ENCODE measurements at places on chromosomes 13 and 19.
A peak's percentile ranks its signal among the peaks of the same experiment; 100 is the strongest.

GRCh38 chr19:18846862-18847548 is 15.2 kb downstream of the UPF1 start:
- peak; percentile 95 for ATAC-seq

GRCh38 chr13:98528663-98529064 is 48.2 kb downstream of the STK24 start:
- no peak for ATAC-seq

DNA sequence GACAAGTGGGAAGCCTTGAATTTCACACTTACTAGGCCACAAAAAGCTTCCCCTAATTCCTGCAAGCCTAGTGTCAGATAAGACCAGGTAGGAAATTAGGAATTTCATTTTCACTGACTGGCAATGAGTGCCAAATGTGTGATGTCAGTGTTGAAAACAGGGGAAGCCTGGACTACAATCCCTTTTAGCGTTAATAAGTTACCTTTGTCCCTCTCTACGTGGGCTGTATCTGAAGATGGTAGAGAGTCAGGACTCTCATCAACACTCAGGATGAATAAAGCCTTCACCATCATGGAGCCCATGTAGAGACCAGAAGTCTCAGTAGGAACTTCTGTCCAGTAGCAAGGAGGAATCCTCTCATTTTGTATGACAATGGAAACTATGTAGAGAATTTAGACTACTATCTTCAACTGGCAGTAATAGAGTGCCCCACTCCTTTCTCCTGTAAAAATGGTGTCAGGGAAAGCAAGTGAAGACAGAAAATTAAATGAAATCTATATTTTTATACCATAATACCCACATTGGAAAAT is 324.1 kb upstream of the KLHL1 start:
- no peak for ATAC-seq

DNA sequence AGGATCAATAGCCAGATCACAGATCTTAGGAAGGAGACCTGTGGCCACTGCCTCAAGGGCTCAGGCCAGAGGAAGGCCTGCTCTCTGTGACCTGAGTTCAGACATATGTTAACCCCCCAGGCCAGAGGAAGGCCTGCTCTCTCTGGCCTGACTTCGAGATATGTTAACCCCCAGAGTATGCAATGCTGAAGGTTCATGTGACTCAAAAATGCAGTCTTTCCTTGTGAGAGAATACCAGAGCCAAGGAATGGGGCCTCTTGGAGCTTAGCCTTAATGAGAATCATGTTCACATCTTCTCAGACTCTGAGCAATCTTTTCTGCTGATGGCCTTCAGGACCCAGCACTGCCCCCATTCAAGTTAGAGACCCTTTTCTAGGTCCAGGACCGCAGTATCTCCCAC is 36.7 kb downstream of the MBNL2 start:
- ATAC-seq = no peak

DNA sequence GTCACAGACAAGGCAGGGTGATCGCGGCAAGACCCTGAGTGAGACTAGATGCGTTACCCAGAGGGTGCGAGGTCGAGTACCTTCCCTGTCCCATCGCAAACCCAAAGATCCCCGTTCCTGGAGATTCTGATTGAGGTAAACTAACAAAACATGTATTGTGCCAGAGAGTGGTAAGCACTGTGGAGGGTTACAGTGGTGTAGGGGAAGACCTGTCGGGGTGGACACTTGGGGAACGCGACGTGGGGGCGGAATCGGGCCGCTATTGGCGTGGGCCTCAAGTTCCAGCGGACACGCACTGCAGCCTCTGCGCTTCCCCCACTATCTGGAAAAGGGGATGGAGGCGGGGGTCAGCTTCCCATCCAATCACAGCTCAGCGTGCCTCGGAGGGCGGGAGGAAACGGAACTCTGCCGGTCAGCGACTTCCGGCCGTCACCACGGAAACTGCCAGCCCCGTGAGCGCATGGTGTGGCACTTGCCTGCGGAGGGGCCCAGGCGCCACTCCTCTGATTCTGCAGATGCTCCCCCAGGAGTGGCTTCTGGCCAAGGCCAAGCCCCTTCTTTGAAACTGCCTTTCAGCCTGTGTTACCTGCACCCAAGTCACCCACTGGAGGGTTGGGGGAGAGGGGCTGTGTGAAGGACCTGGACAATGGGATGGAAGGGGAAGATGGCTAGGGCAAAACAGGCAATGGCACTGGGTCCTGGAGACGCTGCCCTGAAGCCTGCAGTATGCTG is 1.0 kb upstream of the UBE2M start:
- ATAC-seq = peak; percentile 59
